Activated CD4-positive, CD25-positive, alpha-beta regulatory T cell treated with anti-CD3 and anti-CD28 coated beads, Interleukin-2, amount 50 U/mL, for 24 hours (primary cell): ENCODE measurements at places on chromosomes 7 and 10.

DNA sequence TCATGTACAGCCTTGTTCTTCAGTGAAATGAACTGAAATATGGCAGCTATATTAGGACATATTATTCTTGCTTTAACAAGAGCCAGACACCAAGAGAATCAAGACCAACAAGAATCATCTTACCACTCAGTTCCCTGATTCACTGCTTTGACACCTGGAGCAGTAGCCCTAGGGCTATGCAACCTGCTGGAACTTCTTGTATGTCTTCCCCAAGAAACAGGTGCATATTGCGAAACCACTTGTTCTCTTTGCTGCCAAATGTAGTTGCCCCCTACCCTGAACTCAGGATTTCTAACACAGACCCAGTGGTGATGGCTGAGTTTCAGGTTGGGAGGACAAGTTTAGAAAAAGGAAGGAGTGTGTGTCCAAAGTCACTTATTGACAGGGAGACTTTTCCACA, 46.1 kb downstream of the WIPF3 start:
- ATAC-seq: no peak

DNA sequence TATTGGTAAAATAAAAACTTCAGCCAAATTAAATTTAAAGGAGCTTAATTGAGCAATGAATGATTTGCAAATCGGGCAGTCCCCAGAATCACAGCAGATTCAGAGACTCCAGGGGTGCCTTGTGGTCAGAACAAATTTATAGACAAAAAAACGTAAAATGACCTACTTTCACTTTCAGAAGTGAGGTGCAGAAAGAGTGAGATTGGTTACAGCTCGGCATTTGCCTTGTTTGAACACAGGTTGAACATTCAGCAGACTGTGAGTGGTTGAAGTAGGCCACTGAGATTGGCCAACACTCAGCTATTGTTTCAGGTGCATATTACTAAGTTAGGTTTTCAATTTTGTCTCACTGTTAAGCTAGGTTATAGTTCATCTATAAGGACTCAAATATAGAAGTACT, 153.4 kb downstream of the BICC1 start:
- no peak for ATAC-seq

DNA sequence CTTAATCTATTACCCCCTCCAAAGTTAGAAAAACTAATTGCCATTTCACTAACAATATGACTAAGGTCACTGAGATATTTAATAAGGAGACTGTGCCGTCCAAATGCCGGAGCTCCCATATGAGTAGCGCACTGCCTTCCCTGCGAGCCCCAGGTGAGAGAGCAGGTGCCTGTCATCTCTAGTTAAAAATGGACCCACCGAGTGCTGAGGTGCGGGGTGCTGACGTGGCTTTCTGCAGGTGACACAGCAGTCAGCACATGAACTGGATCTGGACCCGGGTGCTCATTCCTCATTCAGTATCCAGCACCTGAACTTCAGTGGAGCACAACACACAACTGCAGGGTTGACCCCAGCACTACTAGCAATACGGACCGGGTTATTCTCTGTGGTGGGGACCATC, 138.0 kb upstream of the NPS start:
- no peak for ATAC-seq

DNA sequence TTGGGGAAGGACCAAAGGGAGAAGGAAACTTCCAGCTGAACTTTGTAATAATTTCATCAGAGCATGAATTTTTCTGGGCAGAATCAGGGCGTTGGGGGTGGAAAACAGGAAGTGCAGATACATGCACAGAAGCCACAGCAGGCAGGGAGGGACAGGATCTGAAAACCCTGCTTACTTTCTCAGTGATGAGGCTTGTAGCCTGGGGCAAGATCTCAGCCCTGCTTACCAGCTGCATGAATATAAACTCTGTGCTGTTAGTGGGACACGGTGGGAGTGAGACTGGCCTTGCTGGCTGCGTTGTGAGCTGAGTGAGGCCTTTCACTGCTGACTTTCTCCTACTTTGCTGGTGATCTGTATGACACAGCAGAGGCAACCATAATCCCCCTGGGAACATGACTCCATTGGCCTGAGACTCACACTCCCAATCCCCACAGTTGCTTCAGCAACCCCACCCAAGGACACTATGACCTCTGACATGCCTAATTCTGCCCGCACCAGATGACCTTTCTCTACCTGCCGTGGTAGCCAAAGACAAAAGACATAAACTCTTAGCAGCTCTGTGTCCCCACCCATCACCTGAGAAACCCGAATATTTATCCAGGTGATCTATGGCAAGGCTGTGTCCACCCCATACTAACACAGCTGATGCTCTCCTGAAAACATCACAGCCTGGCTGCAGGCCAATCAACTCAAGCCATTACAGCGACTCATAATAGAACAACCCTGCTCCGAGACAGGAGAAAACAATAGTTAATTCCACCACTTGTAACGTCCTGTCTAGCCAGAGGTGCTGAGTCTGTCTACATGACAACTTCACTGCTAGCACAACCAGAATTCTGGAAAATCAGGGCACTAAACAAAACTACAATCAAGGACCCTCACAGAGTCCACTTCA, 190.7 kb upstream of the CHRM2 start:
- ATAC-seq: no peak

- ATAC-seq: no peak
Observed at GRCh38 chr10:112343056-112343806, 30.7 kb upstream of the ACSL5 start.

DNA sequence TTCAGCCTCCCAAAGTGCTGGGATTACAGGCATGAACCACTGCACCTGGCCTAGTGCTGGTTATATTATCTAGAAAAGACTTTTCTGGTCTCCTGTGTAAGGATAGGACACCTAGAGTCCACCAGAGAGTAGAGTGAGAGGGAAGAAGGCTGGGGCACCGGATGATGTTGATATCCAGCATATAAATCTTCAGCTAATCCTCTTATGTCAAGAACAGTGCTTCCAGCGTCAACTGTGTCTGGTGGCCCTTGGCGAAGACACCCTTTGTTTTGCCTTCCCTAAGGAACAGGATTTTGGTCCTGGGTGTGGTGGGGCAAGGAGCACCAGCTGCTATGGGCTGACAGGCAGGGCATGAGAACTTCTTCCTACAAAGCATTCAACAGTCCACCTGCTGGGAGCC, 16.3 kb upstream of the INMT start:
- ATAC-seq: no peak

GRCh38 chr7:100801833-100802568, 25.3 kb downstream of the EPHB4 start:
- ATAC-seq: no peak

DNA sequence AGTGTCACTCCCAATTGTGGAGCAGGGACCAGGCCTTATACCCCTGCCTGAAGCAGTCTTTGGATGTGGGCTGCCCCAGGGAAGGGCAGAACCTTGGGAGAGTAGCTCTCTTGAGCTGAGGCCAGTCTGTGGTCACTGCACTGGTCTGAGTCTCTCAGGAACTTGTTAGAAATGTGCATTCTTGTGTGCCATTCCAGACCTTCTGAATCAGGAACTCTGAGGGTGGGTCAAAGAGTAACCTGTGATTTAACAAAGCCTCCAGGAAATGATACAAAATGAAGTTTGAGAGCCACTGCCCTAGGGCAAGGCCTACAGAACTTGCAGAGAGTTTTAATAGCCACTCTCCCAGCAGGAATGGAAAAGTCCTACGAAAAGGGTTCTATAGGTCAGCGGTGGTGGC, 68.1 kb downstream of the LYZL1 start:
- ATAC-seq: no peak

DNA sequence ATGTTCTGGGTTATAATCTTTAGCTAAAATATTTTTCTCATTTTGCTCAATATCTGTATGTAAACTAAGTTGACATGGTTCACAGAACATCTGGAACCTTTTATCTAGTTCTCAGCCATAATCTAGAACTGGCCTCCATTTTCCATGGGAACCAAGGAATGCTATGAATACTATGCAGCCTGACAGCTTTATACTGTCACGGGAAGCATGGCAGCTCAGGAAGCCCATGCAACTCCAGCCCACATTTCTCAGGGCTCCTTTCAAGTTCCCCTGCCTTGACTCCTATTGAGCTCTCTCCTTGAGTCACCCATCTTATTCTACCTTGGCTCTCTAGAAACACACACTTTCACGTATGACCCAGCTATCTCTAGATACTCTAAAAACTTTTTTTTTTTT, 36.6 kb upstream of the PRKAR2B start:
- no peak for ATAC-seq

DNA sequence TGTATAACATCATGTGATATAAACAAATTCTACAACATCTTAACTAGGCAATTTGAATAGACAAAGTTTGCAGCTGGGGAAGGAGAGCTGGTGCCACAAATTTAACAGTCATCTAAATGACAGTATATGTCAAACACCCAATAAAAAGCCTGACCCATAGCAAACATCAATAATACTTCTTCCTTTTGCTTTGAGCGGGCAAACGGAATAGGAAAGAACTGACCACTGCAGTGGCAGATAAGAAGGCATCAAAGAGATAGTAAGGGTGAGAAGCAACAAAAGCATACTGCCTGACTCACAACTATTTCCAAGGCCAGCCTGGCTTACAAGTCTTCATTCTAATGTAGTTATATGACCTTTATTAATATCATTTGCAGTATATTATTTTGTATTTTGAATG, 99.9 kb downstream of the LRRN3 start:
- ATAC-seq: no peak

- ATAC-seq: no peak
Observed at GRCh38 chr7:106049139-106049752, 62.9 kb downstream of the SYPL1 start.

DNA sequence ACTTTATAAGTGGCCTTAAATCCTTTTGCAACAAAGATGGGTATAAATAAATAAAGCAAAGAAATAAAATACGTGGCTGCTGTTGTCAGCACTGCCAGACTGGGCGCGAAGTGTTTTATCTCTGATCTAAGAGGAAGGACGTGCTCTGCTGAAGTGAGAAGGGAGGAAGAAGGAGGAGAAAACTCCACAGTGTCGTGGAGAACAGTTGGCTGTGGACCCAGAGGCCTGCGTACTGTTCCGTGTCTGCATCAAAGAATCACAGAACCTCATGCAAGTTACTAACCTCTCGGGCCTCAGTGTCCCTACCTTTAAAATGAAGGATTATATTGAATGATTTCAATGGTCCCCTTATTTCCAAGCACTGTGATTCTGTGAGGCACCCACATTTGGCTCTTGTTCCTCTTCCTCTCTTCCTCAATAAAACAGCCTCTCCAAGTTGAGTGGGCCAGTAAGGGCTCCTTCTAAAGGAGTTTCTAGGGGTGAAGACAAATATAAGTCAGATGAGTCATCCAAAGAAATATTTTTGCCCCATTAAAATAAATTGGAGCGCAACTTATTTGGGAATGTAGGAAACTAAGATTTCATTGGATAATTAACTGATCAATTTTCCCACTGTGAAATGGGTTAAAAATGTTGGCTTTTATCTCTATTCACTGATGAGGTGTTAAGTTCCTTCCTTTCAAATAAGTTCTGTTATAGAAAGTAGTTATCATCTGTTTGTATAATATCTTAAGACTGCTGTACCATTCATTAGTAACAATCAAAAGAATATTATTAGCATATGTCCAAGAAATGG, 126.9 kb upstream of the EFCAB10 start:
- no peak for ATAC-seq

GRCh38 chr7:997404-998395, 14.7 kb downstream of the CYP2W1 start:
- ATAC-seq: no peak

- no peak for ATAC-seq
Observed at GRCh38 chr7:108027239-108027638, 24.3 kb upstream of the LAMB1 start.

DNA sequence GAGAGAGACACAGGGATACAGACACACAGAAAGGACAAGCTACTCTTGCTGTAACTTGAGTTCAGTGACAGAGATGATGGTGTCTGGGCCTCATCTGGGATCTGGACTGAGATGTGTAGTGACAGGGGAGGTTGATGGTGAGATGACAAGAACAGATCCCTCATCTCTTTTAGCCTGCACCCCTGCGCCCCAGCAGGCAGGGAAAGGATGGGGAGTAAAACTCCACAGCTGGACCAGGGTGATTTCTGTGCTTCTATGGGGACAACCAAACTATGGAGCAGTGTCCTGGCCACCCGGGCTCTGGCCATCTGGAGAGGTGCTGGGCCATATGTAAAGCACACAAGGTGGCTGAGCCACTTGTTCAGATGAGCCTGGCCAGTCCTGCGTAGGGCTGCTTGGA, 4.5 kb upstream of the LRRC18 start:
- no peak for ATAC-seq

DNA sequence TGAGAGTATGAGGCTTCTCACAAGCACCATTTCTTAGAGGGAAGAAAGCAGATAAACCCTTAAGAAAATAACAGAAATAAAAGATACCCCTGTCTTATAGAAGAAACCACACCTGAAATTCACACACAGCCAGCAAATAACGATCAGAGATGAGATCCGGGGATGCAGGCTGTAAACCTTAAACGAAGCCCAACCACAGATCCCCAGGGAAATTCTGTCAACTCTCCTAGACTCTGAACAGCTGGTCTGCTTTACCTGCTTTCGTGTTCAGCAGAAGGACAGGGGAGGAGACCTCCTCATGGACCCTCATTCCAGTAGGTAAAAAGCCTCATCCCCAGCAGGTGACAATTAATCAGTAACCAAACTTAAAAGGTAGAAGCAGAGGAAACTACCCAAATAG, 45.0 kb downstream of the VOPP1 start:
- no peak for ATAC-seq

- no peak for ATAC-seq
Observed at GRCh38 chr7:54394834-54395233, 147.3 kb upstream of the VSTM2A start.

DNA sequence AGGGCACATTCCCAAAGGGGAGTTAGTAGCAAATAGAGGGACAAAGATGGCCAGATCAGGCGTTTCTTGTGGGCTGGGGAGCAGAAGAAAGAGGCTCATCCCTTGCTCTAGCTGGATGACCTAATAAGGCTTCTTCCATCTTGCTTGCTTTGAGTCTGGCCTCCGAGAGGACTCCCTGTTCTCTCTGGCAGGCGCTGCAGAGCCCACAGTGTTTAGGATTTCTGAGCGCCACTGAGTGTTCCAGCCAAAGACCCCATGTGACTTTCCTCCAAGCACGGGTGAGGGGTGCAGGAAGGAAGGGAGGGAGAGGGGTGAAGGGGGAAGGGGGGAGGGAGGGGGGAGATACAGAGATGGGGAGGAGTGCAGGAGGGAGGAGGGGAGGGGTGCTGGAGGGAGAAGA, 203.8 kb upstream of the SVIL start:
- ATAC-seq: no peak

- no peak for ATAC-seq
Observed at GRCh38 chr10:23195846-23196600, 3.9 kb downstream of the PTF1A start.
